ENCODE measurements at places on chromosomes 7 and 10.

DNA sequence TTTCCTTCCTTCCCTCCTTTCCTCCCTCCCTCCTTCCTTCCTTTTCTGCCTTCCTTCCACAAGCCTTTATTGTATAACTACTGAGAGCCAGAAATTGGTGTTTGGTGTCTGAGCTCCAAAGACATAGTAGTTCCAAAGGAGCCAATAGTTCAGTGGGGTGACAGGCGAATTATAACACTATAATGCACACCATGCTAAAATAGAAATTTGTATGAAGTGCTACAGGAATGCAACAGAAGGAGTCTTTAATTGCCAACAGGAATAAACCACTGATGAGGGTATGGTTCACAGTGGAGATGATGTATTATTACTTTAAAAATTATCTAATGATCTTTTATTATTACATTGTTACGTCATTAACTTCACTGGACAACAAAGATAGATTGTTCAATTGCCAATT lies 158.8 kb upstream of the SP8 start:
- no peak for DNase-seq

- no peak for DNase-seq
These were observed 24.7 kb upstream of the YAE1 start for GRCh38 chr7:39541511-39541910.

DNA sequence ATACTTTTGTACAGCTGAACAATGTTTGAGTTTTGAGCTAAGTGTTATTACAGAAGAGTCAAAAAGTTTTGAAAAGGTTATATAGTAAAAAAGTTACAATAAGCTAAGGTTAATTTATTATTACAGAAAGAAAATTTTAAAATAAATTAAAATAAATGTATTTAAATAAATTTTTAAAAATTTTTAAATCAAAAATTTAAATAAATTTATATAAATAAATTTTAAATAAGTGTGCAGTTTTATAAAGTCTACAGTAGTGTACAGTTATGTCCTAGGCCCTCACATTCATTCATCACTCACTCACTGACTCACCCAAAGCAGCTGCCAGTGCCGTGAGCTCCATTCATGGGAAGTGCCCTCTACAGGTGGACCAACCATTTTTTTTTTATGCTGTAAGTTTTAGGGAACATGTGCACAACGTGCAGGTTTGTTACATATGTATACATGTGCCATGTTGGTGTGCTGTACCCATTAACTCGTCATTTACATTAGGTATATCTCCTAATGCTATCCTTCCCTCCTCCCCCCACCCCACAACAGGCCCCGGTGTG lies 462.9 kb upstream of the ZMIZ1 start:
- no peak for DNase-seq

GRCh38 chr10:66144016-66144415 lies 781.8 kb upstream of the LRRTM3 start:
- DNase-seq: no peak

GRCh38 chr7:65463184-65463583 lies 89.5 kb downstream of the ZNF92 start:
- DNase-seq: no peak

DNA sequence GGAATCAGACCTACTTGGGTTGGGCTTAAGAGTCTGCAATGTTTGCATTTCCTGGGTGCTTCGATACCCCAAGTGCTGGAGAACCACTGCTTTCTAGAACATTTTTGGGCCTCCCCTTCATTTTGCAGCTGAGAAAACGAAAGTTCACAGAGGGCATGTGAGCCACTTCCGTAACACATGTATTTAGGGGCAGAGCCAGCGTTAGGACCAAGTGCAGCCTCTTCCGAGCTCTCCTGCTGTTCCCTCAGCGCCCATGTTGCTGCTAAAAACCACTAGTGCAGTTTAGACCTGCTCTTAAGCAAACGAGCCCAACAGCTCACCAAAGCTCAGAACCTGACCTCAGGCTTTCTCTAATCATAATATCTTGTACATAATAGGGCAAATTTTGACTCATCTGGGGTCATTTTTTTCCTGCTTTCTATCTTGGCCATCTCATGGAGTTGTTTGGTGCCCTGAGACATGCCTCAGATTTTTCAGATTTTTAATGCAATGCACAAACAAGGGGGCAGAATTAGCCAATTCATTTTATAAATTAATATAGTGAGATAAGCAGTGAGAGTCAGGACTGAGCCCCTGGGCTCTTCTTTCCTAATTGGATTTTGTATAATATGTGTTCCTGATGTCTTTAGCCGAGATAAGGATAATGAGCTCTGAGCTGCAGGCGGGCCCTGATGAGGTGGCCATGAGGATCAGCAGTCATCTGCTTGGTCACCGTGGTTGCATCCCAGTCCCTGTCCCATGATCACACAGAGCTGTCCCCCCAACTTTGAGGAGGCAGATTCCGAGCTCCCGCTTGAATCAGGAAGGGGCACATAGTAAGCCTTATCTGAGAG lies 12.9 kb downstream of the BAG3 start:
- no peak for DNase-seq

DNA sequence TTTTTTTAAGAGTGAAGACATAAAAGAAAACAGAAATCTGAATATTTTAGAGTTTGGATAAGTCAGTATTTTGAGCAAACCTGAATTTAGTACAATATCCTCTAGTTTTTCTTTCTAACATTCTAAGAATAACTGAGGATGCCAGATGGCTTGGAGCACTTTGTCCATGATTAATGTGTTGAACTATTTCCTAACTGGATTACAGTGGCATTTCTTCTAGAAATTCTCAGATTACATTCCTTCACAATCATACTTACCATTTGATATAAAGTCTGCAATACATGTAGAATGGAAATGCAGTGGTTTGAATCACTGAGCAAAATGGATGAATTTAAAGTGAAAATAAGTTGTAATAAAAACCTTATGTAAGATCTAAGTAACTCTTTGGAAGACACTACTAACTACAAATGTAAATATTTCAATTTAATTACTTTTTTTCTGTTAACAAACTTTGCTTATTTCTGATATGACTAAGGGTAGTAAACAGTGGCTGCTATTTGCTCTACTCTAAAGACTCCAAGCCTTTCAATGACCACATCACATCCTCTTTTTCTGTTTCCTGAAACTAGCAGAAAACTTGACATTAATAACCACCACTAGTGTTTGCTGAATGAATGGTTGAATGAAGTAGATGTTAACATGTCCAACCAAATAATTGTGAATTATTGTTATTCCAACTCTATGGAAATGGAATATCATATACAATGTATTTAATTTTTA lies 102.8 kb downstream of the PRKG1 start:
- DNase-seq: no peak

GRCh38 chr7:151087245-151088018 lies 1.2 kb downstream of the AGAP3 start:
- DNase-seq: no peak

- no peak for DNase-seq
These were observed 88.7 kb downstream of the PHYHIPL start for GRCh38 chr10:59265141-59265540.

DNA sequence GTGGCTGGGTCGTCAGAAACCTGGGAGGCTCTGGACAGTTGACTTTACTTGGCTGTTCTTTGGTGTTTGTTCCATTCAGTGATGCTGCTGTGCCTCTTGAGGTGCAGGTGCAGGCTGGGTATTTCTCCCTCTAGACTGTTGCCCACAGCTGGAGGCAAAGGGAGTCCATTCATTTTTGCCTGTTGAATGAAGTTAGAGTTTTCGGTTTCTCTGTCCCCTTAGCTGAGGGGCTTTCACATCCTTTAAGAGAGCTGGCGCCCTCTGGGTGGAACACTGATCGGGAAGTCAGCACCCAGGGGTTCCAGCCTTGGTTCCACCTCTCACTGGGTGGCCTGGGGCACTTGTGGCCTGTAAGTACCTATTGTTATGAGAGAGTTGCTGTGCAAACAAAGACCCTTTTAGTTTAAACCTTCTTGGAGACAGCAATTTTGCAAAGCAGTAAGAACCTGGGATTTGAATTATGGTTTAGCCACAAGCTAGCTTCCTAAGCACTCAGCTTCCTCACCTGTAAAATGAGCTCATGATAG lies 67.2 kb downstream of the GRK5 start:
- no peak for DNase-seq
